Activated CD8-positive, alpha-beta memory T cell treated with anti-CD3 and anti-CD28 coated beads for 48 hours (primary cell): ENCODE measurements at places on chromosomes 1 and 21.

DNA sequence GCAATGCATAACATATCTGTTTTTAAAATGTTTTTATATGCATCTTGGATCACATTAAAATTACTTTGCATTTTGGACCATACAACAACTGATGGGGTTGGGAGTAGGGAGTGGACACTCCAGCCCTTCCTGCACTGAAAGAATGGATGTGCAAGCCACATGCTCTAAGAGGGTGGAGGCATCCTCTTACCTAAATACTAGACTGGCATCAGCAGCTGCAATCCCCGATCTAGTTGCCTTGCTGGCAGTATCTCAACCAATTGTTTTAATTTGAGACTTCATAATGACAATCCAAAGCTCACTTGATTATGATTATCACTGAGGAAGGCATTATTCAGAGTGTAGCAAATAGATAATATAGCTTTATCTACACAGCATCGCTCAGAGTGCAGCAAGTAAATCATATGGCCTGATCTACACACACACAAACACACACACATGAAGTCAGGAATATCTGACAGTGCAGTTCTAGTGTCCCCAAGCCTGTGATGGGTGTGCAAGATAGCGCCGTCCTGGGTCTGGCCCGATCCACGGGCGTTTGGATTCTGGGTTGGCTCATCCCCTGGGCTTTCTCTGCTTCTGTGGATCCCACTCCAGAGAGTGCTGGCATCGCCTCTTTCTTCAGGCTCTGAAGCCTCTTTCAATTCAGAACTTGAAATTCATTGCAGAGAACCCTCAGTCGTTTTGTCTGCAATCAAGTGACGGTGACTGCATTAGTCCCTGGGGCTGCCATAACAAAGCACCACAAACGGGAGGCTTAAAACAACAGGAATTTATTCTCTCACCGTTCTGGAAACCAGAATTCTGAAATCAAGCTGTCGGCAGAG is 181.3 kb downstream of the ETS2 start:
- no peak for DNase-seq

GRCh38 chr1:111727056-111727455 is 12.1 kb downstream of the INKA2 start:
- DNase-seq: no peak

GRCh38 chr1:203726417-203726867 is 38.5 kb upstream of the LAX1 start:
- DNase-seq: no peak

DNA sequence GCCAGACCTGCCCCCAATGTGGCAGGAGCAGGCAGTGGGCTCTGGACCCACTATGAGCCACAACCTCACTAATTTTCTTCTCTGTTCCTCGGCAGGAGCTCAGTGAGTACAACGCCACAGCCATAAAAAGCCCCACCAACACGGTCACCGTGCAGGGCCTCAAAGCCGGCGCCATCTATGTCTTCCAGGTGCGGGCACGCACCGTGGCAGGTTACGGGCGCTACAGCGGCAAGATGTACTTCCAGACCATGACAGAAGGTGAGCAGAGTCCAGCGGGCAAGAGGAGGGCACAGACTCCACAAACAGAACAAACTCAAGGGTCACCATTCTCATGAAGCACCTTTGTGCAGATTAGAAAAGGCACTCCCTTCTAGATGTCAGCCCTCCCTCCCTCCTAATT is 79.9 kb downstream of the LACTBL1 start:
- DNase-seq: no peak

DNA sequence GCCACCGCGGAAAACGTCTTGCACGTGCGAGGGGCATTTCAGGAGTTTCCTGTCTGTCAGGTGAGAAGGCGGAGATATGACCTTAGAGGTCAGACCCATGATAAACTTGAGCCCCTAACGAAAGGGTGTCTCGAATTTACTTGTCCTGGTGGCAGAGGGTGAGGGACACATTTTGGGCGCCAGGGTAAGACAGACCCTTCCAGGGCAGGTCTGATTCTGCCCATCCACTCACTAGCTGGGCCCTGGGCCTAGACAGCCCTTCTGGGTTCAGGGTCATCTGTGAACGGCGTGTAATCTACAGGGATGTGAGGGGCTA is 395 bp upstream of the CSRP1 start:
- DNase-seq: no peak

DNA sequence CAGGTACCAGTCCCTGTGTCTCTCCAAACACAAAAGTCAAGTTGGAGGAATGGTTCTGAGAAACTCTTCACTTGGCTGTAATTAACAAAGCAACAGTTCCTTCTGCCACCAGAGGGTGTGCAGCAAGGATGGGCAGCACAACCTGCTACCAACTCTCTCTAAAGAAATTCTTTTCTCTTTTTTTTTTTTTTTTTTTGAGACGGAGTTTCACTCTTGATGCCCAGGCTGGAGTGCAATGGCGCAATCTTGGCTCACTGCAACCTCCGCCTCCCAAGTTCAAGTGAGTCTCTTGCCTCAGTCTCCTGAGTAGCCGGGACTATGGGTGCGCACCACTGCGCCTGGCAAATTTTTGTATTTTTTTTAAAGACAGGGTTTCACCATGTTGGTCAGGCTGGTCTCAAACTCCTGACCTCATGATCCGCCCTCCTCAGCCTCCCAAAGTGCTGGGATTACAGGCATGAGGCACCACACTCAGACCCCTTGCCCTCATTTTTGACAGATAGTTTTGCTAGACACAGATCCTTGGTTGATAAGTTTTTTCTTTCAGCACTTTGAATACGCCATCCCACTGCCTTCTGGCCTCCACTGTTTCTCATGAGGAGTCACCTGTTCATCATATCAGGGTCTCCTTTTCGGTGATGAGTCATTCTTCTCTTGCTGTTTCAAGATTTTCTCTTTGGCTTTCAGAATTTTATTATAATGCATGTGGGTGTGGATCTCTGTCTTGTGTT is 12.1 kb upstream of the DEGS1 start:
- DNase-seq: no peak

- no peak for DNase-seq
These were observed 31.0 kb downstream of the ANGEL2 start for GRCh38 chr1:212984522-212985291.

DNA sequence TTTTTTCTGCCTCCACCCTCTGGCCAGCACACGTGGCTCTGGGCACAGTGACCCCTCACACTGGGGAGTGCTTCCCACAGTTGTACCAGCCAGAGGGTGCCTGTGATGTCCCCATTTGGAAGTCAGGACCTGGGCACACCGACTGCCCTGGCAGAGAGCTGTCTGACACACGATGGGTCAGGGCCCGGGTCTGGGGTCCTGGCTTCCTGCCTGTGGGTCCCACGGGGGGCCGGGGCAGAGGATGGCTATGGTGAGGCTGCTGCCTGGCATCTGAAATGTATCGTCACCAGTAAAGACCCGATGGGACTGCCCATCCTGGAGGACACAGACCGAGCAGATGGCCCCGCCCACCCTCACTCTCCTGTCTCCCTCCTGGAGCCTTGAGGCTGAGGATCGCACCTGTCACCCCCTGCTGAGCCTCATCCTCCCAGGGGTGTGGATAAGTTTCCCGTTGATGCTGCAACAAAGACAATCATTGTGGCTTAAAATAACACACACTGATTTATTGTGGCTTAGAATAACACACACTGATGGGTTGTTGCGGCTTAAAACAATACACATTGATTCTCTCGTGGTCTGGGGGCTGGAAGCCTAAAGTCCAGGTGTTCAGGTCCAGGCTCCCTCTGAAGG is 88.8 kb upstream of the TTC34 start:
- DNase-seq: no peak

GRCh38 chr1:85289848-85290335 is 13.5 kb upstream of the BCL10 start:
- no peak for DNase-seq

DNA sequence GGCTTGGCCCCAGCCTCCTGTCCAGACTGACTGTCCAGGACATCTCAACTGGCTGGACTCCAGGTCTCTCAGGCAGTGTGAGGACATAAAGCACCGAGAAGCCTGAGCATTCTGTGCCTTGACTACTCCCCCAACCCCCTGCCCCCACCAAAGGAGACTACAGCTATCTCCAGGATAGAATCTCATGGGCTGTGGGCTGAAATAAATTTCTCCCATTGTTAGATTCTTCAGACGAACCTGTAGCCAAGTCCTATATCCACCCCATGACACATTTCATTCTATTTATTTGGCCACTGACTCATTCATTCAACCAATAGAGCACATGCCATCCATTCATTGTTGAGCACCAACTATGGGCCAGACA is 11.4 kb downstream of the VWA5B1 start:
- DNase-seq: no peak

DNA sequence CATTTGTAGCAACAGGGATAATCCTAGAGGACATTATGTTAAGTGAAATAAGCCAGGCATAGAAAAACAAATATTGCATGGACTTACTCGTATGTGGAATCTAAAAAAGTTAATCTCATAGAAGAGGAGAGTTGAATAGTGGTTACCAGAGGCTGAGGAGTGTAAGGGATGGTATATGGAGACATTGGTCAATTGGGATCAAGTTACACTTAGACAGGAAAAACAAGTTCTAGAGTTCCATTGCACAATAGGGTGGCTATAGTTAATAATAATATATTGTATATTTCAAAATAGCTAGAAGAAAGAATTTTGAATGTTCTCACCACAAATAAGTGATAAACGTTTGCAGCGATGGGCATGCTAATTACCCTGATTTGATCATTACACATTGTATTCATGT is 354.6 kb downstream of the SEC16B start:
- no peak for DNase-seq

DNA sequence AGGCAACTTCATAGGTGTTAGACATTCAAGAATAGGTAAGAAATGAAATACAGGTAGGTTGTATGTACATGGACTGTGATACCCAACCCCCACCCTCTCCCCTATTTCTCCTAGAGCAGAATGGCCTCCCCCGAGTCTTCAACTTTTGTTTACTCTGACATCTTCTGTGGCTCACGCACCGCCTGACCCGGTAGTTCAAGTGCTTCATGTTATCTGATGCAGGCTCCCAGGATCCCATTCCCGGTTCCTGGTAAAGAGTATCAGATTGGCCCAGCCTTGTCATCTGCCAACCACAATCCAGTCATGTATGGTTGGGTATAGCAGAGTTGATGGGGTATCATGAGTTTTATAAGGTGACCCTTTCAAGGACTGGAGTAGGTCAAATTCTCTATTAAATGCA is 9.1 kb downstream of the GNAI3 start:
- DNase-seq: no peak

DNA sequence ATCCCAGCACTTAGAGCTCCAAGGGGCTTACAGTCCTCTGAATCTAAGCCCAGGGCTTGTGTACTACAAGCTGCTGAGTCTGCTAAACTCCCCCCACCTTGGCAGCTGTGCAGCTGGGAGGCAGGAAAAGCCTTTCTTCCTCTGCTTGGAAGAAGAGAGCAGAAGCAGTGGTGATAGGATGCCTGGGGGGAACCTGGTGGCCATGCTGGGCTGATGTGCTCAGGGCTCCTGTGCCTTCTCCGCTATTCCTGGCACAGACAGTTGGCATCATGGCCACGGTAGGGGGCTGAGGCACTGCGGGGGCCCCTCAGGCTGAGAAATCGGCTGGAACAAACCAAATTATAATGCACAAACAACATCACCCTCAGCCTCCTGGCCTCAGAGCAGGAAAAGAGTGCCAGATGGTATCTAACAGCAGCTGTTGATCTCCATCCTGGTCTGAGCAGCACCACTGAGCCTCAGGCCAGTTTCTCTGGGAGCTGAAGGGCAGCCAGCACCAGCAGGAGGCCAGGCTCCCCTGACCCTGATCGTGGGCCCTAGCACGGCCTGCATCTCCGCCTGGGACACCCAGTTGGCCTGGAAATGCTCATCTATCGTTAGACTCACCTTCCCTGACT is 35.8 kb downstream of the ECE1 start:
- no peak for DNase-seq

DNA sequence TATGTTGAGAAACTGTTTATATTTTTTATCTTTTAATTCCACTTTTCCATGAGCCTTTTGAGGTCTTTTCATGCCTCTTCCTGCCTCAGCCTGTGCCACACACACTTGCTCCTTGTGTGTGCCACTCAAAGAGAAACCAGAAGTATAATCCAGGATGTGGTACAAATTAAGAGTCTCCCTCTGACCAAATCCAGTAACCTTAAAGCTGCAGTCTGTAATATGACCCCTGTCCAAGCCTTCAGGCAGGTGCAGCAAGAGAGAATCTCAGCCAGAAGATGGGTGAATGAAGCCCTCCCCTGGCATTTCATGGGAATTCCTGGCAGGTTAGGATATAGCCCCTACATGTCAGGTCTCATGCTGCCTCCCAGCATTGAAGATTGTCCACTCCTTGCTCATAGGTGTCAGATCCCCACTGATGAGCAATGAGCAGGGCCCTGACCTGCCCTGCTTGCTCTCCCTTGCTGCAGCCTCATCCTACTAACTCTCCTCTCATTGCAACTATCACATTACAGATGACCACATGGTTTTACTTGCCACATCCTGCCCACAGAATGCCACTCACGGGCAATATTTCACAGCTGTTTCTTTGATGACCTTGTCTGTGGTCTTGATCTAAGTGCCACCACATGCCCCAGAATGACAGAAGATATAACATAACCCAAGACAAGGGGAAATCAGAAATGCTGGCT is 169.3 kb downstream of the SEC16B start:
- no peak for DNase-seq
